ENCODE measurements at places on chromosomes 5 and 9.

DNA sequence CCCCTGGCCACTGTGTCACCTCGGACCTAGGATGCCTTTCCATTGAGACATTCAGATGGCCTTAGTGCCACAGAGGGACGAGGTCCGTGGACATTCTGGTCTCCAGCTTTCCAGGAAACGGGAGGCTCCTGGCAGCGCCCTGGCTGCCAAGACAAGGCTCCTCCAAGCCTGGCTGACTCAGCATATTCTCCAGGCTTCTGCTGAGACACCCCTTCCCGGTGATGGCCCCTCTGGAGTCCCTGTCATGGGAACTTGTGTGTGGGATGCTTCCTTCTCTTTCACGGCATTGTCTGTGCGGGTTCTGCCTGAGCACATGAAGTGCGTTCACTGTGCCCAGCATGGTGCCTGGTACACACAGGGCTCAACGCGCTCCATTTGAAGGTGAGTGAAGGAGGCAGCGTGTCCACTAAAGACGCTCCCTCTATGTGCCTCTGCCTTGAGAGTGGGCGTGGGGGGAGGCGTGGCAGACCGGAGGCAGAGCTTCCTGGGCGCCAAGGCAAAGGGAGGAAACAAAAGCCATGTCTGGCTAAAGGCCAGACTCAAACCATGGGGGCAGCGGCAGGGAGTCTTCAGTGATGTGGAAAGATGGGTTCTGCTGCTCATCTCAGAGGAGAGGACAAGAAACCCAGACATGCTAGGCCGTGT lies 46.4 kb upstream of the PRRC2B start:
- no peak for DNase-seq

DNA sequence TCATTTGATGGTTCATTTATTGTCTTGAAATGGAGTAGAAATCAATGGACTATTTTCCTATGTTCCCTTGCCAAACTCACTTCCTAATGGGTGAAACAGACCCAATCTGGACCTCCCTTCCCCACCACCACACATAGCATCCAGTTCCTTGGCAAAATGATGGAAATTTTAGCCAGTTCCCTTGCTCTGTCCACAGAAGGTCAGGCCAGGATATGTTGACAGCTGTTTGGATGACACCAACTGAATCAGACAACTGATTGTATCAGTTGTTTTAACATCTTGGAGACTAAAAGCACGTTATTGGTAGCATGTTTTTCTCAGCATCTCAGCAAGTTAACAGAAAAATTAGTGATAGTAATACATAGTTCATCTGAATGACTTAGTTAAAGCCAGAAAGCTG lies 534.8 kb downstream of the PSAT1 start:
- DNase-seq: no peak

DNA sequence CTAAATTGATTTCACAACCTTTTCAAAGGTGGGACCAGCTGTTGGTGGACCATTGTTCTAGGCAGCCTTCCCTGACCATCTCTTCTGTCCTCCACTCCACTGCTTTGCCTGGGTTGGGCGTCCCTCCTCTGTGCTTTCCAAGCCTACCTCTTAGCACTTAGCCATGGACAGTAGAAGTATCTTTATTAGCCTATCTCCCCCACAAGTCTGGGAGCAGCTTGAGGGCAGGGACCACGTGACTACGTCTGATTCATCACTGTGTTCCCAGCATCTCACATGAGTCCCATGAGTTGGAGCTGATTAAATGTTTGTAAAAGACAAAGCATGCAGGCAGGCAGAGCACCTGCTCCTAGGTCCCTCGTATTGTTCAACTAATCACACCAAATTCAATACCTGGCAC lies 20.9 kb downstream of the MORN5 start:
- peak; percentile 88 for DNase-seq

DNA sequence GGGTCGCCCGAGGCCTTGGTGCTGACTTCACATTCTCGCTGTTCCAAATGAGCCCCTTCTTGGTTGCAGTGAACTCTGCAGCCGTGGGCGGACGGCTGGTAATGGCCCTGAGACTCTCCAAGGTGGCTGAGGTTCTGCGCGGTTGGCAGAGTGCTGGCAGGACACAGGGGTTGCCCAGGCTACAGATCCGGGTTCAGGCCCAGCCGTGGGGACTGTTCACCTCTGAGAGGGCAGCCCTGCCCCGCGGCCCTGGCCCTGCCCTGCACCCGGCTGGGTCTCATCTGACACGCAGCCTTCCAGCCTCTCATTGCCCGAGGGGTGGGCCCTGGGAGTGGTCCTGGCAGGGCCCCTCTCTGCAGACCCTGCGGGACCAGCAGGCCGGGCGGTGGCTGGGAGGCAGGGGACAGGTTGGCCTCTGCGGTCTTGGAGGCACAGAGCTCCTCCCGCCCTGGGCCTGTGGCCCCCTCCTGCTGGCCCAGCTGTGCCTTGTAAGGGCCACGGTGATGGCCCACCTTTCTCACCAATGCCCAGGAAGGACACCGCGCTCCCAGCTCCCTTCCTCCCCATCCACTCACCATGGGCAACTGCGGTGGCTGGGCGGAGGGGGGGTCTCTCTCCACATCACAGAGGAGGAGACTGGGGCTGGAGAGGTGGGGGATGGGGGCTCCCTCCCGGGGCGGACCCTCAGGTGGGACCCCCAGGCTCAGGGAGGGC lies 51.6 kb downstream of the AHRR start:
- DNase-seq: no peak

GRCh38 chr5:128020012-128020411 lies 63.6 kb upstream of the SLC12A2 start:
- no peak for DNase-seq

DNA sequence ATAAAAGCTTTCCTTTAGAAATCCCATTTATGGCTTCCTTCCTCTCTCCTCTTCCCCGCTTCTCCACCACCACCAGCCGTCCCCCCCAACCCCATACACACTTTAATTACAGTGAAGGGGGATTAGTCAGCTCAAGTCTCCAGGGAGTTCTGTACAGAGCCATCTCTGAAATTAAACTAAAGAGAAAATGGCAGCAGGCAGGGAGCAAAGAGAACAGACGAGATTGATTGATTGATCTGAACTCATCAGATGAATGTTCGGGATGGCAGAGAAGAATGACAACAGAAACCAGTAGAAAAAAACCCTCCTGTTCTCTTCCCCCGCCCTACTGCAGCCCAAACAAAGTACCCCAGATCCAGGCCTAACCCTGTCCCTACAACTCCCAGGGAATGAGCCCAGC lies 241.7 kb upstream of the PANK3 start:
- DNase-seq: no peak
